Fibroblast of skin of left biceps (primary cell): ENCODE measurements at places on chromosomes 12 and 14.

DNA sequence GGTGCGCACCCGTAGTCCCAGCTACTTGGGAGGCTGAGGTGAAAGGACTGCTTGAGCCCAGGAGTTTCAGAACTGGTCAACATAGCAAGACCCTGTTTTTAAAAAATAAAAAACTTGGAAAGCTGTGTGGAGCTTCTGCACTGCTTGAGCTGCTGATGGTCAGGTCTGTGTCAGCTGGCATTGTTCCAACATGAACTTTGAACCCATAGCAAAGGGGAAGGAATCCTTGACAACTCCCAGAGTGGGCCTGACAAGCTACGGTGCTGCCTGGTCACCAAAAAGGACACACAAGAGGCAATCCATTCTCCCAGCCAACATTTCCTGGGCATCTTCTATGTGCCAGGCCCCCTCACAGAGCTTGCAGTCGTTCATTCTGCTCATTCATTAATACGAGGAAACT, 16.4 kb upstream of the LTBP2 start:
- DNase-seq = no peak

- no peak for DNase-seq
Observed at GRCh38 chr12:50980545-50980944, 28.2 kb downstream of the HIGD1C start.

GRCh38 chr14:57380935-57381334, 9.5 kb upstream of the NAA30 start:
- DNase-seq = no peak

GRCh38 chr14:69483765-69484443, 624 bp upstream of the PLEKHD1 start:
- no peak for DNase-seq

DNA sequence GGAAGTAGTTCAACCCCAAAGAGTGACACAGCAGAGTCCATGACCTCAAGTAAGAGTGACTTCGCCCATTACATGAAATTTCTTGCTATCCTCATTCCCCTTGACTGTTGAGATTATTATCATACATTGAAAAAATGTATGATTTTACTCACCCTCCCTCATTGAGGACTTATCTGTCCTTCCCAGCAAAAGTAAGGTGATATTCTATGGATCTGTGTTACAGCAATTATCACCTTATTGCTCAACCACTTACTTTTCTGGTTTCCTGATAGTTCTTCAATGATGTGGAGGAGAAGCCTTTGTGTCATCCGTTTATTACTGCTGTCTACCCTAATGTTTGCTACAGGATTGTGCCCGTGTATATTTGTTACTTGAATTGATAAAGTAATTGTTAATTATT, 306.2 kb downstream of the TRHDE start:
- DNase-seq = no peak

GRCh38 chr12:22808860-22809259, 183.9 kb downstream of the ETNK1 start:
- DNase-seq = no peak

- DNase-seq = no peak
Observed at GRCh38 chr14:96215452-96216244, 11.0 kb downstream of the BDKRB2 start.

DNA sequence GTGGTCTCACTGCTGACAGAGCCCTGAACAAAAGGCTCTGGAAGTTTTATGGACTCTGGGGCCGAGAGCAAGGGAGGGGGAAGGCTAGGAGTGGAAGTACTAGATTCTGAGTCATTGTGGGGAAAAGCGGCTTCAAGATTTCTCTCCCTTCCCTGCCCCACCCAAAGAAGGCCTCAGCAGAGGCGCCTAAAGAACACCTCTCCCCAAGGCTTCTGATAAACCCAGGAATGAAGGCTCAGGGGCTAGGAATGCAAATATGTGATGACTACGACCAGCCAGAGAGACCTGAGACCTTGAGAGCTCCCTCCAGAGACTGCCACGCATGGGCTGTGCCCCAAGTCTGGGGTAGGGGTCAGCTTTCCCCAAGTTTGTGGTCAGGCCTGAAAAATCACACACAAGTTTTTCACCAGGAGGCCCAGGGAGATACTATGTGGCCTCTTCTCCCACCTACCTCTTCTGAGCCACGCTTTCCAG, 130.7 kb upstream of the HIF1A start:
- DNase-seq = peak; percentile 96

DNA sequence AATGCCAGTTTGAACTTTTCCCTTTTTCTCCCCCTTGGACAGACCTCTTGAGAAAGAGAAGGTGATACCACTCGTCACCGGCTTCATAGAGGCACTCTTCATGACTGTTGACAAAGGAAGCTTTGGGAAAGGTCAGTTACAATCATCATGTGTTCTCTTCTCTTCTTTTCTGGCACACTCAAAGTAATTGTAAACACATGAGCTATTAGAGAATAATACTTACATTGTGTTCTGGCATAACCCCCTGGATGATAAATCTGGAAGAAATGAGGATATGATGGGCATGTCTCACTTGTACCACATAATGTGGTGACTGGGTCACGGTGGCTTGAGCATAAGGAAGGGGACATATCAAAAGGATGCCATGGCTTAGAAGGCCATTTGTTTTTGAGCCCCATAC, 20.0 kb downstream of the UTP20 start:
- no peak for DNase-seq

DNA sequence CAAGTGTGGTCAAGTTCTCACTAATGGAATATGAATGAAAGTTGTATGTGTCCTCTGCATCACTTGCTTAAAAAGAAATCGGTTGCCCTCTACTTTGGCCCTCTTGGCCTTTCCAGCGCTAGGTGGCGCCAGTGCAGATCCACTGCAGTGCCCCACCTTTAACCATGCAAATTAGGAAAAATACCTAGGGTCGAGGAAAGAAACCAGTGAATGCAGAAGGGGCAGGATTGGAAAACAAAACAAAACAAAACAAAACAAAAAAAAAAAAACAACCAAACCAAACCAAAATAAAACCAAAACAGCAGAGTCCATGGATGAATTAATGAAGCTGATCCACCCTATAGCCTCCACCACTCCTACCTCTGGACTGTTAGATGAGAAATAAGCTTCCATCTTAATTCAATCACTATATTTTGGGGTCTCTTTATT, 12.9 kb upstream of the NEMF start:
- DNase-seq = no peak

- DNase-seq = no peak
Observed at GRCh38 chr12:112908548-112908947, 1.8 kb downstream of the OAS1 start.

DNA sequence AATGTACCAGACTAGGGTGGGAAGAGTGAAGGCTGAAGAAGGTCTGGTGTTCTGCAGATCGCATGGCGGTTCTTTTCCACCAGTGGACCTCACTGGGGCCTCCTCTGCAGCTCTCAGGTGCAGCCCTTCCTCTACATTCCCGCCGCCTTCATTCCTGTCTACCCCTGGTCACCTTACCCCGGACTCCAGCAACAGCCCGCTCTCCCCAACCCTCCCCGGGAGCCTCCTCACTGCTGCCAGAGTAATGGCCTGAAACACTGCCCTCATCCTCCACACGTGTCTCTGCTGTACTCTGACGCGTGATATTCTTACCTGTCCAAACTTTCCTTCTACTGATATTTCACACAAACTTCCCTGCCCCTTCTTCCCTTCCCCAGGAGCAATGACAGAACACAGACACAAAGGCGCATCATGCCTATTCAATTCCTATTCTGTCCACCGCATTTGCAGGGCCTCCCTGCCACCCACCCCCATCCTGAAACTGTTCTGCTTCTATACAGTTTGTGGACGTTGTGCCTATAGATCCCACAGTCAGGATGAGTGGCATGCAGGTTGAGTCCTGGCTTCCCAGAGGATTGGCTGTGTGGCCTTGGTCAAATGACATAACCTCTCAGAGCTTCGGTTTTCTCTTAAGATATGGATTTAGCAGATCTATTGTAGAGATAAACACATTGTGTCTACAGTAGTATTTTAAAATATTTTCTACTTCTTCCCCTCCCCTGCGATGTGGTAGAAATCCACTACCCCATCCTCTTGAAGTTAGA, 1.7 kb upstream of the NUAK1 start:
- DNase-seq = no peak

DNA sequence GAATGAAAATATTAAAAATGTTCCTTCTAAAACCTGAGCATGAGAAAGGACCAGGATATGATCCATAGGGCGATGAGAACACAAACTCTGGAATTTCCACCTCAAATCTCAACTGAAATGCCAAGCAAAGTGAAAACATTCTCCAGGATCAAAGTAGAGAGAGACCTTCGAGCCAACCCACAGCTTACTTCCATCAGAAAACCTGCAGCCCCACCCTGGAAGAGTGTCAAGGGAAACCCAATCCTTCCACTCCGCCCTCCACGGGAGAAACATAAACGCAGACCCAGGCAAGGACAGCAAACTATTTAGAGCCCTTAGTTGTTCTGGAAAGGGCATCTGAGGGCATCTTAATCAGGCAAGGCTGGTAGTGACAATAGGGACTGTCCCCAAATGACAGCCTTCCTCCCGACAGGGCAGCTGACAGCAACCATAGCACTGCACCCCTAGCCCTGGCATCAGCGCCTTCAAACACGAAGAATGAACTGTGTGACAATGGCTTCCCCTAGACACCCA, 21.8 kb downstream of the SLC15A4 start:
- DNase-seq = no peak

- peak; percentile 70 for DNase-seq
Observed at GRCh38 chr12:49832836-49833421, 4.7 kb upstream of the NCKAP5L start.

DNA sequence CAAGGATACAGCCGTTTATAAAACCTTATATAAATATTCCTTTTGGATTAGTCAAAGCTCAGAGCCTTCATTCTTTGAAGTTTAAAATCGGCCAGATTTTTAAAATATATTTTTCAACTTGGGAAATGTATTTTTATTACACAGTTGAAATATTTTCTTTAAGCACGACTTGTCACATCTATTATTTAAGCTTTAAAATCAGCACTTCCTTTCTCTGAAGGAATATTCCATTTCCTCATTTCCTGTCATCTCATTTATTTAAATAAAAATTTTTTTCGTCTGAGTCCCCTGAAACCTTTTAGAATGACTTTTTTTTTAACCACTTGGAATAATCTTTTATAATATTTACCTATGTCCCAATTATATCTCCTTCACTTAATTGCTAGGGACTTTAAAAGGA, 107.5 kb upstream of the PDE3A start:
- no peak for DNase-seq

DNA sequence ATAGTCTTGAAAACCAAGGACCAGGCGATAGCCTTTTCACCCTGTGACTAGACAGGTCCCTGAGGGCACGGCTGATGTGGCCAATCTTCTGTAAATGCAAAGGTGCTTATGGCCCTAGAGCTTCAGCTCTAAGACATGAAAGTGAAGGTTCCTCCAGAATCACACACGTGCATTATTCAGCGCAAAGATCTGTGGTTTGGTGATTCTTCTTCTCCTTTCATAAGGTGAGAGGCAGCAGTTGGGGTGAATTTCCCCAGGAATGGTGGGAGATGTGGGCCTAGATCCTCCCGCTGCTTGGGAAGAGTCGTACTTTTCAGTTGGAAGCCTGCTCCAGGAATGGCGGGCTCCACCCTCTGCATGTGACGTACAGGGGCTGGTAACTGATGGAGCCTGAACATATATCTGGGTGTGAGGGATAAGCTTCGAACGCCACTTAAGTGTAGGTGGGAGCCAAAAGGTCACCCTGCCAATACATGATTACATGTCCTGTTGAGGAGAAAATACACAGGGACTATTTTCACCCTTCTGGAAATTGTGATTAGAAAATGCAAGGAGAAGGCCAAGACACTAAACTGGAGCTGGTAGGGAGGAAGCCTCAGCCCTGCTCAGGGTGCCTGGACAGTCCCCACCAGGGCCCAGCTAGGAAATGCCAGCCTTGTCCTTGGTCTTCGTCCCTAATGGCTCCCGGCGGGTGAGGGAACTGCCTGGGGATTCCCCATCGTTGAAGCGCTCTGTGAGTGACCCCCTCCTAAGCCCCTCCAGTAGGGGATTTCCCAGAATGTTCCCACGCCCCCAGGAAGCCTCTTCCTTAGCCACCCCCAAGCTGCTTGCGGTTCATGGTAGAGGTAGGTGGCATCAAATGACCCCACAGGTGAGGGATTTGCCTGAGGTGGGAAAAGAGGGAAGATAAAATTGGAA, 17.6 kb downstream of the BATF start:
- no peak for DNase-seq

- no peak for DNase-seq
Observed at GRCh38 chr12:13592063-13592942, 389.1 kb downstream of the GRIN2B start.

- DNase-seq = peak; percentile 73
Observed at GRCh38 chr12:76470028-76470939, 89.3 kb downstream of the OSBPL8 start.

DNA sequence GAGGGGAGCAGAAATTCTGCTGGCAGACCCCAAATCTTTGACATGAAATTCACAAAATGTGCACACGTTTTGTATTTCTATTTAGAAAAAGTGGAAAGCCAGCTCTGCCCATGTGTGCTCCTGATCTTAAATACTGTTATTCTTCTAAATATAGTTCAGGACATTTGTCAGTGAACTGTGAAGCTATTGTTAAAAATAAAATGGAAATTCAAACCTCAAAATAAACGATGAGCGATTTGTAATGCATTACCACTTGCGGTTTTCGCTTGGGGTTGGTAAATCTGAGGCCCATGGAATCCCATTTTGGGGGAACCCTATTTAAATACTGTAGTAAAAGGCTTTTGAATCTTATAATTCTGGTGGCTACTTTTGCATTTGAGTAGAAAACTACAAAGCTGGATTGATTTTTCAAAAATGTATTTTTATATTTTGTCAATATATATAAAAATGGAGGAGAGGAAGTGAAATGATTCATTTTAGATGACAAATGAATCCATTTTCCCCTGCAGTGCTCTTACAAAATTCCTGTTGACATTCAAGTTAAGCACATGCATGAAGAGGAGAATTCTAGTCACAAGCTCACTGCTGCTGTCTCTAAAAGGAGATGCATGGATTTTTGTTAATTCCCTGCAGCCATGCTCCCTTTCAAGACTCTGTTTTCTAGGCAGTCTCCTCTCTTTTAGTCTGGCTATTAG, 47.1 kb downstream of the FLRT2 start:
- DNase-seq = no peak

DNA sequence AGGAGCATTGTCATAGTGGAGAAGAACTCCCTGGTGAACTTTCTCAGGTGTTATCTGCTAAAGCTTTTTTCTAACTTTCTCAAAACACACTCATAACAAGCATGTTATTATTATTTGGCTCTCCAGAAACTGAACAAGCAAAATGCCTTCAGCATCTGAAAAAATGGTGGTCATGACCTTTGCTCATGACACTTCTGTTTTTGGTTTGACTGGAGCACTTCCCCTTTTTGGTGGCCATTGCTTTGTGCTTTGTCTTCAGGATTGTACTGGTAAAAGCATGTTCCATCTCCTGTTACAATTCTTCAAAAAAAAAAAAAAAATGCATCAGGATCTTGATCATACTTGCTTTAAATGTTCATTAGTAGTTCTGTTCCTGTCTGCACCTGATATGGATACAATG, 1241.6 kb upstream of the USP15 start:
- DNase-seq = no peak

GRCh38 chr12:5022465-5023061, 21.1 kb upstream of the KCNA5 start:
- DNase-seq = no peak
